ENCODE measurements at places on chromosomes 12 and 14.

DNA sequence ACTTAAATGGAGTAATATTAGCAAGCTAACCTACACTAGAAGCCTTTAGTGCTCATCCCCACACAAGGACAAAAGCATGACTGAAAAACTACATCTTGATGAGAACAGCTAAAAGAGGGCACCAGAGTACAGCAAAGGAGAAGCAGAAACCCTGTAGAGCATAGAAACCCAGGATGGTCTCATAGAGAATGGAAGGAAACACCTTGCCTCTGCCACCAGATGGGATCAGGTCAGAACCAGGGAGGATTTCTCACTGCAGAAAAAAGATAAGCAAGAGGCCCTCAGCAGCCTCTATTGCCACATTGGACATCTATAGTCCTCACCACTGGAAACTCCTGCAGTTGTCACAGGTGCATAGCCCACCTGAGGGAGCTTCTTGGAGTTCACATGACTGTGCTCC lies 13.6 kb upstream of the ZNF705A start:
- DNase-seq, result no peak

DNA sequence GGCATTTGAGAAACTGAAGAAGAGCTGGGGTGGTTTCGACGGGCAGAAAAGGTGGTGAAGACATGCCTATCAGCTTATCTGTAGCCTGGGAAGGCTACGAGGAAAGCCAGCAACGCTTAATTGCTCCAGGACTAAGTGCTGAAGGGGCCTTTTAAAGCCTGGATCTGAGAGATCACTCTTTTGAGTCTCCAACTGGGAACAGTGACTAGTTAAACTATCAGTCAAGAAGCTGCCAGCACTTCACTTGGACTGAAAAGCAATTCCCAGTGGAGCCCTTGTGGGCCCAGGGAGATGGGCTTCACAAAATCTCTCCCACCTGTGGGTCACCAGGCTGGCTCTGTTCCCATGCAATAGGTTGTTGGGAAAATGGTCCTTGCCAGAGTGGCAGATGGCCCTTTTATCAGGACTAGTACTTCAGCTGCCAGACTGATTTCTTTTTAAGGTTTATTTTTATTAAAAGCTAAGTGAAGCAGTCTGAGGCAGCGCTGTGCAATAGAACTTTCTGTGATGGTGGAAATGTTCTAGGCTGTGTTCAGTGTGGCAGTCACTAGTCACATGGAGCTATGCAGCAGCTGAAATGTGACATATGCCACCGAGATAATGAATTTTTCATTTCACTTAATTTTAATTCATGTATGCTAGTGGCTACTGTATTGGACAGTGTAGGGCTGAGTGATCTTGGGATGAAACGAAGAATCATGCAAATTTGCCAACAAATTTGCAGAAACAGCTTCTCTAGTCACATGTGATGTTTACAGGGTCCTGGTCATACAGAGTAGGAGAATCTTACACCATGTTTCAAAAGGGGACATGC lies 276.8 kb downstream of the PCNX1 start:
- DNase-seq, result no peak

- no peak for DNase-seq
These were observed 5.9 kb upstream of the TULP3 start for GRCh38 chr12:2884810-2885209.

- no peak for DNase-seq
These were observed 662.2 kb upstream of the LRFN5 start for GRCh38 chr14:40944521-40944920.

- no peak for DNase-seq
These were observed 429.4 kb downstream of the ZFP36L1 start for GRCh38 chr14:68363466-68363842.

GRCh38 chr12:8904665-8905064 lies 9.6 kb upstream of the PHC1 start:
- DNase-seq, result no peak

GRCh38 chr14:101200008-101200649 lies 296.6 kb upstream of the RTL1 start:
- DNase-seq, result no peak

- DNase-seq, result no peak
These were observed 20.2 kb downstream of the PCBP2 start for GRCh38 chr12:53472056-53472582.

DNA sequence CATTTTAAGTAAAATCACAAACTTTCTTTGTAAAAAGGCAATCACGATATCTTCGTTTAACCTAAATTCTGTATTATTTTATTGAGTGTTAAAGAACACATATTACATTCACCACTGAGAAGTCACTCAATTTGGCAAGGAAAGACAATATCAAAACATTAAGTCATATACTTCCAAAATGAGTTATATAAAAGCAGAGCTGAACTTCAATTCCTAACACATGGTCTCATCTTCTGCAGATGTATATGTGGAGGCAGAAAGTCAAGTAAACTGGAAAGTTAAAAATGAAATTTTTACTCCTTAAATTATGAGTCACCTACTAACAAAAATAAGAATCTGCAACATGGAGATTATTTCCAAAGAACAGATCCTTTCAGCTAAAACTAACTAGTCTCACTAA lies 28.7 kb downstream of the BMAL2 start:
- DNase-seq, result no peak

GRCh38 chr14:64438181-64438841 lies 27.0 kb upstream of the AKAP5 start:
- no peak for DNase-seq

- DNase-seq, result no peak
These were observed 19.9 kb downstream of the LRTM2 start for GRCh38 chr12:1839956-1840951.

- no peak for DNase-seq
These were observed 15.1 kb downstream of the POU6F1 start for GRCh38 chr12:51202718-51203117.

DNA sequence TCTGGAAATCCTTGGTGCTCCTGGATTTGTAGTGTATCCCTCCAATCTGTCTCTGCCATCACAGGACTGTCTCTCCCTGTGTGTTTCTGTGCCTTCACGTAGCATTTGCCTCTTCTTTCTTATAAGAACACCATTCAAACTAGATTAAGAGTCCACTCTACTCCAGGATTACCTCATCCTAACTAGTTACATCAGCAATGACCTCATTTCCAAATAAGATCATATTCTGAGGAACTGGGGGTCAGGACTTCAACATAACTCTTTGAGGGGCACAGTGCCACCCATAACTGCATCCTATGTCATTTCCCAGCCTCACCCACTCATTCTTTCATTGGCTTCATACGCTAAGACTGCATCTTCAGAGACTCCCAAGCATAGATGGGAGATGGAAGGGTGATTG lies 106.2 kb downstream of the NT5DC3 start:
- DNase-seq, result no peak

DNA sequence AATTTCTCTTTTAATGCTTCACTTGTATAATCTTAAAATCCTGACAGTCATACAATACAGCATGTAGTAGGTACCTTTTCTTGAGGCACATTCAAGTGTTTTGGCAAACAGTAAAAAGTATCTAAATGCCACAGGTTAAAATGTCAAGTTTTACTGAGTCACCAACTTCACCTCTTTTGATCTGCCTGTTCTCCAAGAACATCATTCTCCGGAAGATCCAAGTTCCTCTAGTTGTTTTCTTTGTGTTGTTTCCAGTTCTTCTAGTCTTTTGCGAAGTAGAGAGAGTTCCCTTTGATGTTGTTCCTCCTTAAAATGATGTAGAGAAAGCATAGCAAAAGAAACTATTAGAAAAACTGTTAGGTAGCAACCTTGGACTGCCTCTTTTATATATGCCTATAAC lies 151.1 kb downstream of the CEP83 start:
- DNase-seq, result no peak

DNA sequence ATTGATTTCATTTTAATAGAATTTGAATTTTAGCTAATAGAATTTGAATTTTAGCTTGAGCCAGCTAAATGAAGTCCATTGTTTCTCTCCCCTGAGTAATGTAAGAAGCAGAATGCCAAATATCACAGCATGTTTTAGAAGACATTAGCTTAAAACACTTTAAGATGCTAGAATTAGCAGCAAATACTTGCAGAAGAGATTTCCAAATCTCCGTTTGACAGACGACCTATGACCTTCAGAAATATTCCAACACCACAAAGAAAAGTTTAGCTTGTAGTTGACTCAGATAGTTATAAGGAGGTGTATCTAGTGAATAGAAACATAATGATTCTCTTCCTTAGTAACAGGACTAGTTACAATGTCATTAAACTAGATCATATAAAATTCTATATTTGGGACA lies 51.7 kb upstream of the MYF6 start:
- no peak for DNase-seq

DNA sequence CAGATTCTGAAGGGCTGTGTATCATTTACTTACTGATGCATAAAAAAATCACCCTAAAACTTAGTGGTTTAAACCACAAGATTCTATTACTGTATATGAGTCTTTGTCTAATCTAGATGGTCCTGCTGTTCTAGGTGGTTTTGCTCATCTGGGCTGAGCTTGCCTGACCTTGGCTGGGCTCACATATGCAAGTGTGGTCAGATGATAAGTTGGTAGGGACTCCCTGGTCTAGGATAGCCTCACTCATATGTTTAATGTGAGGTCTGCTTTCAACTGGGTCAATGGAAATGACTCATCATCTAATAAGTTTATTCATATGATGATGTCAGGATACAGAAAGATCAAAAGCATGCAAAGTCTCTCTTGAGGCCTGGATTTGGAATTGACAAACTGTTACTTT lies 887.8 kb downstream of the TRHDE start:
- no peak for DNase-seq

DNA sequence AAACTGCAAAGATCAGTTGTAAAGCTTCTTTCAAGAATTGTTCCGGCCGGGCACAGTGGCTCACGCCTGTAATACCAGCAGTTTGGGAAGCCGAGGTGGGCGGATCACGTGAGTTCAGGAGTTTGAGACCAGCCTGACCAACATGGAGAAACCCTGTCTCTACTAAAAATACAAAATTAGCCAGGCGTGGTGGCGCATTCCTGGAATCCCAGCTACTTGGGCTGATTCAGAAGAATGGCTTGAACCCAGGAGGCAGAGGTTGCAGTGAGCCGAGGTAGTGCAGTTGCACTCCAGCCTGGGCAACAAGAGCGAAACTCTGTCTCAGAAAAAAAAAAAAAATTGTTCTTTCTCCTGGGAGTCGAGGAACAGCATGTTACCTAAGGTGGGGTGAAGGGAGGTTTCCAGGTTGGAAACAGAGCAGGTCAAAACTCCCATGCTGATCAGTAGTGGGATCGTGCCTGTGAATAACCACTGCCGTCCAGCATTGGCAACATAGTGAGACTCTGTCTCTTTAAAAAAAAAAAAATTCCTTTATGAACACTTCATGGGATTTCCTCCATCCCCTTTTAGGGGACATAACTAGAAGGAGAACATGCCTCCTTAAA lies 13.9 kb downstream of the FBXO34 start:
- DNase-seq, result no peak

GRCh38 chr12:87196321-87196720 lies 832.9 kb downstream of the C12orf50 start:
- no peak for DNase-seq

GRCh38 chr12:6635375-6635855 lies 344 bp downstream of the LPAR5 start:
- DNase-seq, result no peak

GRCh38 chr12:133145981-133146380 lies 15.6 kb downstream of the ZNF10 start:
- DNase-seq, result no peak

DNA sequence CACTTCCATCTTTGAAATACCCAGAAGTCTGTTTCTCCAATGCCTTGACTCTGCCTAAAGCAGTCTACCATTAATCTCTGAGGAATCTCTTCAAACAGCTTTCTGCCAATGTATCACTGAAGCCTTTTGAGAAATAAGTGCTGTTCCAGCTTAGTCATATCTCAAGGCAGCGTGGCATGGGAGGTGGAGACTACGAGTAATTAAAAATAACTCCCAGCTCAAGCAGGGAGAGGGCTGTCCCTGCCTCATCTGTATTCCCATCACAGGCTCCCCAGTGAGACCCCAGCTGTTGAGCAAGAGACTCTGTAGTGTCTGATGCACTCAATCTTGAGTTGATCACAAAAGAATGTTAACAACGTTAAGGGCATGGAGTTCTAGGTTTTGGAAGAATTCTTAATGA lies 700.6 kb downstream of the DIO2 start:
- no peak for DNase-seq

GRCh38 chr12:108611884-108612415 lies 14.1 kb upstream of the TMEM119 start:
- no peak for DNase-seq

GRCh38 chr12:2318286-2318685 lies 265.5 kb downstream of the CACNA1C start:
- DNase-seq, result no peak

DNA sequence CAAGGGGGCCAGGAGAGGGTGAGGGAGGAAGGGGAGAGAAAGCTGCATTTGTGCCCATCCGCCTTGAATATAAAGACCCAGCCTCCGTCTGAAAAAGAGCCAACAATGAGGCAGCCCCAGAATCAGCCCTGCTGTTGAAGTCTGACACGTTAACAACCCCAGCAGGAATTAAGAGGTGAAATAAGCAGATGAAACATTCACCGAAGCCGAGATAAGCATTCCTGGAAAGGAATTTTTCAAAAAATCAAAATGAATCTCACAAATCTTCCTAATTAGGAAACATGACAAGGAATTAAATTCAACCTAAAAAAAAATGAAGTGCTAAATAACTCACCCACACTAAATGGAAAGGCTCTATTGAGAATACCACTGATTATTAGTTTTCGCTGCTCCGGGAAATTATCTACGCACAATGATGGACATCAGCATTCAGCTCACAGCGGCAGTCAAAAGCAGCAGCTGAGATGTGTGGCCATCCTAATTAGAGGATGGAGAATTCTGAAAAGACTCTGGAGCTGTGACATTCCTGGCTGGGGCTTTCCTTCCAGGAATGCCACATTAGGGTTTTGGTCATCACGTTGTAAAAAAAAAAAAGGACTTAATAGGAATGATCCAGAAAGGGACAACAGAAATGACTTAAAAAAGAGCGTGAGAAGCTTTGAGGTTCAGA lies 8.2 kb upstream of the PARP11 start:
- DNase-seq, result no peak

DNA sequence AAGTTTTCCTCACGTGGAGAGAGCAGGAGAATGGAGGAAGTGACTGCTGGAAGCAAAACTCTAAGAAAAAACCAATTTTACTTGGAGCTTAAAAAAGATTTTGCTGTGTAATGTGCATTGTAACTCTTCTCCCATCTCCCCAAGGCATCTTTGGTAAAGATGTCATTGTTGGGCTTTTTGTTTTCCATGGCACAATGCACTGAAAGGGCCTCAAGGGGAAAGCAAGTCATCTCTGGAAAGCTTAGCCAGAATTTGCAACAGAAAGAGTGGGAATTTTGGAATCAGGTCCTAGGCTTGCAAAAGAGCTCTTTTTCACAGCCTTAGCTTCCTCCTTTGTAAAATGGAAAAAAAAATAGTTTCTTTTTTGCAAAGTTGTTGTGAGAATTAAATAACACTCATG lies 7.9 kb upstream of the PPM1A start:
- no peak for DNase-seq

- DNase-seq, result no peak
These were observed 40.0 kb upstream of the CTDSP2 start for GRCh38 chr12:57886542-57886941.

- DNase-seq, result no peak
These were observed 44.2 kb downstream of the BBS10 start for GRCh38 chr12:76303989-76304460.

Data from stimulated activated CD4-positive, alpha-beta T cell treated with anti-CD3 and anti-CD28 coated beads, TNF-alpha, amount 100 ng/mL, for 1 hour (primary cell).